ENCODE measurements at places on chromosomes 2 and 18.

- DNase-seq: no peak
These were observed 12.0 kb upstream of the GTF2A1L start for GRCh38 chr2:48605482-48606175.

DNA sequence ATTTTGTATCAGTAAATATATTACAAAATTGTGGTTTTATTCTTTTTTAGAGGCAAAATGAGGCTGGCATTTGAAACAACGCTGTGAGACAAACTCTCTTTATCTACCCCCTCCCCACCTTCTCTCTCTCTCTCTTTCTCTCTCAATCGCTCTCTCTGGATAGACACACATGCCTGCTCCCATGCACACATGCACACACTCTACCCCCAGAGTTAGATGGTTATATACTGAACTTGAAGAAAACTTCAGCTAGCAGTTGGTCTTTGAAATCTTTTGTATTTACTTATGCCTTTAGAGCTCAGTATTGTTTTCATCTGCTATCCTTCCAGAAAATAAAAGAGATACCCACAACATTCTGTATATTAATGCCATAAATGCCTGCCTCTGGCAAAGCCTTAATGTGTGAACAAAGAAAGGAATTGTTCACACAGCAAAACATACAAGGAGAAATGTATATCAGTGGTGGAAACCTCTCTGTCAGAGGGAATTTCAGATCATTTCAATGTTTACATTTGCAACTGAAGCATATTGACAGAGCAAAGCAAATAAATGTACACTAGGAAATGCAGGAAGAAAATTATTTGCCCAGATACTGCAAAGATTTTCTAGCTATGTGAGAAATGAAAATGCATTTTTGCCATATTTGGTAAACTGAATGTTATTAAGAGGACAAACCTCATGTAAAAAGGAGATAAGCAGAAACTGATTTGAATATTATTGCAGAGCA, 217.0 kb upstream of the UBE2E3 start:
- DNase-seq: no peak

DNA sequence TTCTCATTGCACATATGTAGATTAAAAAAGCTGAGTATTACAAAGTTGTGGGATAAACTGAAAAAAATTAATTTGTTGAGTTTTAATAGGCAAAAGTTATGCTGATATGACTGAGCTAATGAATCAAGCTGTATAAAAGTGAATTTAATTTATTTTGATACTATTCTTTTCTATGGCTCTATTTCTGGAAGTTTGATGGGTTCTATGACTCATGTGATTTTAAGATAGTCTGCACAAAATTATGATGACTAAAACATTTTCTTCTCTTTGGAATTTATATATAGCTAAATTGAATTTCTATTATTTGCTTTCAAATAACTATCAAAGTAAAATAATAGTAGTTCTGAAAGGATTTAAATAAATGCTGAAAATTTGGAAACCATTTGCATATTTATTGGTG, 71.0 kb upstream of the MMADHC start:
- DNase-seq: no peak

GRCh38 chr18:27964811-27965210, 212.1 kb downstream of the CDH2 start:
- no peak for DNase-seq

DNA sequence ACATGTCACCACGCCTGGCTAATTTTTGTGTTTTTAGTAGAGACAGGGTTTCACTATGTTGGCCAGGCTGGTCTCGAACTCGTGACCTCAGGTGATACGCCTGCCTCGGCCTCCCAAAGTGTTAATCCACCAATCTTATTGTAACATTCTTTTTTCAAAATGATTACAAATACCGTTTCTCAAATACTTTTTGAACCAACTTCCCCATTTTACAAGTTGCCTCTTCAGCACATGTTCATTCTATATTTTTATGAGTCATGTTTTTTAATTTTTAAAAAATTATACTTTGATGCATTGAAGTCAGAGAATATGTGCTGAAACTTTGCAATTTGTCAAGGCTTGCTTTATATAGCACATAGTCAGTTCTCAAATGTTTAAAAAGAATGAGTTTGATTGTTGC, 58.2 kb downstream of the QPCT start:
- DNase-seq: no peak

- DNase-seq: no peak
These were observed 210.2 kb downstream of the TSN start for GRCh38 chr2:121965661-121966060.

GRCh38 chr2:6785493-6785892, 80.2 kb downstream of the CMPK2 start:
- no peak for DNase-seq

- DNase-seq: no peak
These were observed 18.9 kb downstream of the ADRA2B start for GRCh38 chr2:96097441-96097840.

- DNase-seq: no peak
These were observed 67.3 kb downstream of the ACKR3 start for GRCh38 chr2:236636714-236637470.

GRCh38 chr2:74632939-74633312, 15.2 kb downstream of the M1AP start:
- no peak for DNase-seq

- no peak for DNase-seq
These were observed 63.2 kb downstream of the POLE4 start for GRCh38 chr2:75021672-75022071.

DNA sequence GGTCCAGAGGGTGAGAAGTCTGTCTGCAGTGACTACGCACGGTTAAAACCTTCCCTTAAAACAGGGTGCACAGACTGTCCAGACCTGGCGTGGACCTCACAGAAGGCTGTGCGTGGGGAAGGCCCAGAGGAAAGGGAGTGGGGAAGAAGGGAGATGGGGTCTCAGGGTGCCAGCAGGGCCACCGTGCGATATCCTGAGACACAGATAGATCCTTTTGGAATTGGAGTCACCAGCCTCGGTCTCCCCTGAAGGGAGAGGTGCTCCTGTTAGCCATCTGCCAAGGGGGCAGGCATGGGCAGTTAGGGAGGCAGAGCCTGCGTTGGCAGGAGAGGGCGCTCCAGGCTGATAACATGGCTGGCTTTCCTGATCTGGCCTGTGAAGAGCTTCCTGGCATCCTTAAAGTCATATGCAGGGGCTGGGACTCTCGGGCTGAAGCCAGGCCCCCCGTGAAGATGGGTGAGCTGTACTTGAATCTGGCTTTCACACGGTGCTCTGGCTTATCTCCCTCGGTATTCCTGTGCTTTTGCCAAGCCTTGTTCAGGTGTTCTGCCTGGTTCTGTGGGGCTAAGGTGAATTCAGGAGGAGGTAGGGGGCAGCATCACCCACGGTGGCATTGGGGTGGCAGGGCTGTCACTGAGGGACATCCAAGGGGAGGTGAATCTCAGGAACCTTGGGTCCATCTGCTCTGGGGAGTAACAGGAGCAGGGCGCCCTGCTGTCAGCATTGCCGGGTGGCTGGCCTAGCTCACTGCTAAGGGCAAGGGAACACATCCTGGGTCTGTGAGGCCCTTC, 107.2 kb upstream of the SMAD2 start:
- DNase-seq: no peak

DNA sequence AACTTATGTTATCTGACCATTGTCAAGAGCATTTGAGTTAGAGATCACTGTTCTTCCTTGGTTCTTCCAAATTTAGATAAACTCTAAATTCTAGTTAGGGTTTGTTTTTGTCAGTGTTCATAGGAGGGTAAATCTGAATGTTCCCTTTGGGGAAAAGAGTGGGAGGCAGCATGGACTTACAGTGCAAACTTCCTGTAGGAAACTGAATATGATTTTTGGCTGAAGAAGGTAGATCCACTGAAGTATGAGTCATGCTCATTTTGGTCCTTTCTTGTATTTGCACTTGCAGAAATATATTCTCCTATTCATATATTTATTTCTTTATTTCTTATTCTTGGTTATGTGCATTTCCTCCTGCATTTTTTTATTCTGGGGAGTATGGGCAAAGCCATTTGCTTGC, 27.3 kb downstream of the CCDC85A start:
- no peak for DNase-seq

Measured in stimulated activated CD4-positive, alpha-beta T cell treated with anti-CD3 and anti-CD28 coated beads, Interleukin-15, amount 100 ng/mL, for 24 hours (primary cell).